ENCODE measurements at places on chromosomes 2 and 18.

DNA sequence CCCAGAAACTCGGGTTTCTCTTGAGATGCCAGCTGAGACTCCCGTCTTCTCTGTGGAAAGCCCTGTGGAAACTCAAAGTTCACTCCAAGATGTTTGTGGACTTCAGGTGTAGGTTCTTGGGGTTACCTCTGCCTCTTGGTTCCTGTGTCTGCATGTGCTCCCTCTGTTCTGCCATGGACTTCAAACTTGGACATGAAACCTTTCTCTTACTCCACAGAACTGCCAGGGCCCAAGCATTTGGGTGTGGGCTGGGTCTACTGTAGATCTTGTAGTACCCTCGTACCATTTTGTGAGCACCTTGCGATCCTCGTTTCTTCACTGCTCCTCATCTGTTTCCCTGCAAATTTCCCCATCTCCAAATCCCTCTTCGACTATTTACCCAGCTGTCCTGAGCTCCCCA is 175.5 kb downstream of the HAUS1 start:
- no peak for DNase-seq

GRCh38 chr2:206979922-206980321 is 40.6 kb downstream of the CPO start:
- no peak for DNase-seq

- DNase-seq, result no peak
Observed at GRCh38 chr18:79459946-79460480, 64.3 kb downstream of the NFATC1 start.

DNA sequence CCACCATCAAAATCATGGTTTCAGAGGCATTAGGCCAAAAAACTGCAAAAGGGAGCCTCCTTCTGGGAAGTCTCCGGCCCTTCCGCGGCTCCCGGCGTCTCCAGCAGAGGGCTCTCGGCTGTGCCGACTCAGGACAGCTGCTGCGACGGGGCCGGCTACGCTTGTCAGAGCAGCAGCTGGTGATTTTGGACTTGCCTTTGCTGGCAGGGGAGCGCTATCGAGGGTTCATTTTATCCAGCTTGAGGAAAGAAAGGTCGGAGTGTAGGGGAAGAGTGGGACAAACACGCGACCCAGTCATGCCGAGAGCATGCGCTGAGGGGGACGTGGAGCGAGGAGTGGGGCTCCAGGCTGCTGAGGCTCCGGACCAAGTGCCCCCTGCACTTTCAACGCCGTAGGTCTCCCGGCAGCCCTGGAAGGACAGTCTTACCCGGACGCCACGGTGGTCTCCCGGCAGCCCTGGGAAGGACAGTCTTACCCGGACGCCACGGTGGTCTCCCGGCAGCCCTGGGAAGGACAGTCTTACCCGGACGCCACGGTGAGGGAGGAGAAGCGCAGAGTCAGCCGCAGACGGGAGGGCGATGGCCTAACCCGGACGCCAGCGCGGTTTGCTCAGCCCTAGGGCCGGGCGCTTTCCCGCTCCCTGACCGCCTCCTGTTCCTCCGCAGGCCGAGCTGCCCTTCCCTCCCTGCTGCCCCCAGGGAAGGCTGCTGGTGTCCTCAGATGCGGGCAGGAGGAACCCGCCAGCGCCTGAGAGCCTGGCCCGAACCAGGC is 21.7 kb downstream of the DDX18 start:
- DNase-seq, result peak; percentile 60

- DNase-seq, result no peak
Observed at GRCh38 chr18:65808759-65809158, 57.9 kb downstream of the CDH7 start.

- no peak for DNase-seq
Observed at GRCh38 chr2:39435234-39435633, 1.9 kb downstream of the MAP4K3 start.

GRCh38 chr2:73202156-73203054 is at the start of gene NOTO:
TSS of gene NOTO (plus strand) at chr2:73202574. CDS start at chr2:73202667, 93 bp downstream.
- DNase-seq, result no peak

- no peak for DNase-seq
Observed at GRCh38 chr2:9091811-9092210, 88.3 kb upstream of the MBOAT2 start.

DNA sequence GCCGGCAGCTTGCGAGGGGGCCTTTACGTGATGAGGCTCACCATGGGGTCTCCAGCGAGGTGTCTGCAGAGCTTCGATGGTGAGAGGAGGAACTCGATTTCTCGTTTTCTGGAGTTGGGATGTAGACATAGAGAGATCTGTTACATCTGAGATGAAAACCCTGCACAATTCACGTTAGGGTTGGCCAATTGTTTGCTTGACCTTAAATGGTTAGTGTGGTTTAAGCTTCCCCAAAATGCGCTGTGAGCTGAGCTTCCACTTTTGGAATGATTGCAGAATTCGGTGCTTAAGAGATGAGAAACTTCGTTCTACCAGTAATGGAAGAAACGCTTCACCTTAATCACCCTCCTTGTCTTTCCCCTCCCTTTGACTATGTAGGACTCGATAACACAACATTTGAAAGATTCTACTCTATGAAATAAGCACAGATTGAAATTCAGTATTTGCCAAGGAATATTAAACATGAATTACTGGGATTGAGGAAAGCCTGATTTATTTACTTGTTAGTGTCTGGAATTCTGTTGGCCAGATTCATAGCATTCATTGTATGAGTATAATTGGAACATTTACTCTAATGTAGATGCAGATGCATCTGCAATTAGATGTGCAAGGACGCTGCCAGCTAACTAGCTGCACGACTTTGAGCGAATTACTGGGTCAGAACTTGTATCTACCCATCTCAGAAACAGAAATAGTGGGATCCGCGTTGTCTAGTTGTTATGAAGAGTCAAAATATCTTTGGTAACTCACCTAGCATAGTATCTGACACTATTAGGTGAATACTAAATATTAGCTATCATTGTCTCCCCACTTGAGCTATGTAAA is 1.6 kb upstream of the KLF7 start:
- no peak for DNase-seq

DNA sequence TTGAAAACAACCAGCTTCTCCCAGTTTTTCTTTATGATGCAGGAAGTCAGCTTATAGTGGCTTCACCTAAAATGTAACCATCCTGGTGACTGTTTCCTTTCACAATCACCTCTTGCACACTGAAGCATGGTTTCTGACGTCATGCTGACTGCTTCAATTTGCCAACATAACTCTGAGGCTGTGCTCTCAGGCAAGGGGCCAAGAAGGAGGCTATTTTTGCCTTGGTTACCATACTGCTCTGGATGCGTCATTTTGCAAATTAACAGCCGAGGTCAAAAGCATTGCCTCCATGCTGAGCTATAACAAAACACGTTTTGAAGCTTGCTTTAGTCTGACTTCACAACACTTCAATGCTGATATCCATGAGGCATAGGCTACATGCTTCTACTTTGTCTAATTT is 397.8 kb downstream of the METTL4 start:
- DNase-seq, result no peak

- DNase-seq, result no peak
Observed at GRCh38 chr18:63586431-63586830, 712 bp upstream of the SERPINB13 start.

DNA sequence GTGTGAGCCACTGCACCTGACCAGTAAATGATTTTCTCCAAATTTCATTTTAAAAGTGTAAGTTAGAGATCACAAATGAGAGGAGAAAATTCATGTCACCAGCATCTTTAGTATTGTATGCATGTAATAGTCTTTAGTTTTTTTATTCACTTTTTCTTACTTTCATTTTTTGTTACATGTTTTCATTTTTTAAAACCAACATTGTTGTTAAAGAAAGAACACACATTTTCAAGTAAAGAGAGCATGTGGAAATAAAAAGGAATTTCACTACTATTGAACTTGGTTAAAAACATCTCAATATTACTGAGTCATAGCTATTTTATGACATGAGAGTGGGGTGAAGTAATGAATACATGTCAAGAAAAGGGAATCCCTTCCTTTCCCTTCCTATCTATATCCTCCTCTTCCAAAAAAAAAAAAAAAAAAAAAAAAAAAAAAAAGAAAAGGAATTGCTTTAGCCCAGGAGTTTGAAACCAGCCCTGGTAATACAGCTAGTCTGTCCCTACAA is 29.1 kb upstream of the PMAIP1 start:
- DNase-seq, result no peak

DNA sequence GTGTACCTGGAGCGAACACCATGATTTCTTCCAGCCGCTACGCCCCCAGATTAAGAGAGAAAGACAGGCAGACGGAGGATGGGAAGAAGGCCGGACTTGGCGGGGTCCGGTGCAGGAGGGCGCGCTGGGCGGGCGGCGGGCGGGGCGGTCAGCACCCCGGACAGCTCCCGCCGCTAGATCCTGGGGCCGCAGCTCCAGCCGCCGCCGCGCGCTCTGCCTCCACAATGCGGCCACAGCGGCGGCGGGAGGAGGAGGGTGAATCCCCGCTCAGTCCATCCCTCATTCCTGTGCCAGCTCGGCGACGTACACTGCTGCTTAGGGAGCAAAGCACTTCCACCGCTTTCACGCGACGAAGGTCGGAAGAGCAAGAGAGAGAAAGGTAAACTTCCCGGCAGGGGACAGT is at the start of gene AKAIN1:
AKAIN1 (minus strand) TSS at position 226 of the 403 bp plus-strand sequence; CDS start at position 22, 204 bp downstream.
- no peak for DNase-seq

- no peak for DNase-seq
Observed at GRCh38 chr2:3823748-3824147, 120.4 kb downstream of the DCDC2C start.

DNA sequence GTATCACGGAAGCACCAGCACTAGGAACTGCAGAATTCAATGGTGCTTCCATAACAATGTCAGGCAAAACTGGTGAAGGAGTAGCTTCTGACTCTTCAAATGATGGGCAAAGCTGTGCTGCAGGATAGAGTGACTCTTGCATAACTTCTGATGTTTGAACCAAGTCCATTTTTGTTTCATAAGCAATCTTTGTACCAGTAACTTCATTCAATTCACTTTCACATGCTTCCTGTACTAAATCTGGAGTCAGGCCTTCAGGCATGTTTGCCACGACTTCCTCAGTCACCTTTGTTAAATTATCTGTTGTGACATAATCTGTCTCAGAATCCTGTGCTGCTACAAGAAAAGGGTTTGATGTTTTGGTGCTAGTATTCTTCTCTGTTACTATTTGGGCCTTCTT is 24.0 kb downstream of the RTN4 start:
- DNase-seq, result no peak

DNA sequence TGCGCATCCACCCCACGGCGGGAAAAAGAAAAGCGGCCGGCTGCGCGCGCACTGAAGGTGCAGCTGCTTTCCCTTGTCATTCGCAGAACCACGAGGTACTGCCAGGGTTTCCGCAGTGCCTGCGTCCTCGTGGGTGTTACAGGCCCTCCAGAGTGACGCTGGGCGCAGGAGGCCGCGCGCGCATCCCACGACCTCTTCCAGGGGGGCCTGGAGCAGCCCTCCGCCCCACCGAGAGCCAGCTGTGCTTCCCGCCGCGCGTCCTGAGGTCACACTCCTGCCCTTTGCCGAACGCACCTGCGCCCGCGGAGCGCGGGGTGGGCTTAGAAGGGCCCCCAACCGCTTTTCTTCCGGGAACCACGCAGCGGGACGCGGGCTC is 378 bp upstream of the IAH1 start:
- peak; percentile 61 for DNase-seq

DNA sequence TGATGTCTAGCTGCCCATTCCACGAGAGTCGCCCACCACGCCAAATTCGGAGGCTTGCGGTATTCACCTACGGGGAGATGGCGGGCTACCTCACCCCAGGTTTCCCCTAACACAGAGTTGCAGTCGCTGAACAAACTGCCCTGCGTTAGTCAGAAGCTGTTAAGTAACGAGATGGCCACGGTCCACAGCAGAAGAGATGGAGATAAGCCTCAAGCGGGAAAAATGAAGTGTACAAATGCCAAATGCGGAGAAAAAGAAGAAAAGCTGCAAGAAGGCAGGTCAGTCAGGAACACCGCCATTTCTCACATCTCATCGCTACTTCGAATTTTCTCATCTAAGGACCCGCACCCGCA is 425 bp downstream of the ASB3 start:
- peak; percentile 32 for DNase-seq

GRCh38 chr2:151826737-151827157 is 1.5 kb downstream of the ARL5A start:
- DNase-seq, result no peak

DNA sequence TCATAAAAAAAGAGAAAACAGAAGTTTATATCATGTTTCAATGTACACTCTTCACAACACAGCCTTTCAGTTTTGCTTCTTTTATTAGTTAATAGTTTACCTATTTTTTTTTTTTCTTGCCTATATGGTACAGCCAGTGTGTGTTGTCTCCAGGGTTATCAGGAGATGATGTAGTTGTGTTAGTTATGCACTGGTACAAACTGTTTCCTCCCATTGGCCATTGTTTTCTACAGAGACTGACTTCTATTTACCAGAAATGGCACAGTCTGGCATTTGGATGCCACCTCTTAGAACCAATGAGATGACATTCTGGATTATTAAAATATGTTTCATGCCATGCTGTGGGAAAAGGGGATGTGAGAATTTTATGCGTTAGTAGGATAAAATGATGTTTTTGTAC is 339.4 kb downstream of the PLCL1 start:
- DNase-seq, result no peak

DNA sequence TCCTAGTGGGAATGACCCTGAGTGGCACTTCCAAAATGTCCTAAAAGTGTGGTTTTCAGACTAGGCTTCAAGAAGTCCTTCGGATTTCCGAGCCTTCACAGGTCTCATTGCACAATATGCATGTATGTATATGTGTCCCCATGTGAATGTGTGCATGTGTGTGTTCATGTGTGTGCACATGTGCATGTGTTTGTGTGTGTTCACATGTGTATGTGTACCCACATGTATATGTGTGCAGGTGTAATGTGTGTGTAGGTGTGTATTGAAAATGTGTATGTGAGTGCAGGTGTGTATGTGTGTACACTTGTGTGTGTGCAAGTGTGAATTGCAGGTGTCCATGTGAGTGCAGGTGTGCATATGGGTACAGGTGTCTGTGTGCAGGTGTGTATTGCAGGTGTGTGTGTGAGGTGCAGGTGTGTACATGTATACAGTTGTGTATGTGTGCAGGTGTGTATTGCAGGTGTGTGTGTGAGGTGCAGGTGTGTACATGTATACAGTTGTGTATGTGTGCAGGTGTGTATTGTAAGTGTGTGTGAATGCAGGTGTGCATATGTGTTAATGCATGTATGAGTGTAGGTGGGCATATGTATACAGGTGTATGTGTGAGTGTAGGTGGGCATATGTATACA is 124.4 kb upstream of the EPB41L3 start:
- no peak for DNase-seq

GRCh38 chr2:180676520-180677025 is 303.8 kb upstream of the UBE2E3 start:
- DNase-seq, result no peak

- no peak for DNase-seq
Observed at GRCh38 chr2:96967961-96968360, 18.4 kb downstream of the FAM178B start.

- DNase-seq, result no peak
Observed at GRCh38 chr18:45547910-45548309, 67.4 kb upstream of the SLC14A2 start.

DNA sequence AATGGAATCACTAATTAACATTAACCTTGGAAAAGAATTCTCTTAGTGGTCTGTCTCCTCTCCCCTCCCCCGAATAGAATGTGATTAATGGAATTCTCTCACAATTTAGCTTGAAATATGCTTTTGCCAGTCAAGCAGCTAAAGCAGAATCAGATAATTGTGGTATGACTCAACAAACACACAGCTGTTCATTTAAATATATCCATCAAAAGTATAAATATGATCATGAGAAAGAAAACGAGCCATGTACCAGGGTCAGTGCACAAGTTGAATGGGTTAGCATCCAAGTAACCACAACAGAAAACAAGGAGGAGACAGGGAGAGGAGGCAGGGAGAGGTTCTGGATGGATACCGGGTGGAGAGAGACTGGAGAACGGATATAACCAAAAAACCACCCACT is 66.9 kb downstream of the ACVR1 start:
- DNase-seq, result no peak

All from dorsolateral prefrontal cortex (tissue), 122 donors.